Osteoblast (primary cell): ENCODE measurements at places on chromosomes 1 and 21. TPM values are rescaled to one million over a fixed set of nuclear protein-coding genes. Genes with fewer than 3 reads are reported as not detected.

GRCh38 chr1:47995306-47996050 is 1.7 kb downstream of the TRABD2B start:
- DNase-seq = peak; percentile 60

DNA sequence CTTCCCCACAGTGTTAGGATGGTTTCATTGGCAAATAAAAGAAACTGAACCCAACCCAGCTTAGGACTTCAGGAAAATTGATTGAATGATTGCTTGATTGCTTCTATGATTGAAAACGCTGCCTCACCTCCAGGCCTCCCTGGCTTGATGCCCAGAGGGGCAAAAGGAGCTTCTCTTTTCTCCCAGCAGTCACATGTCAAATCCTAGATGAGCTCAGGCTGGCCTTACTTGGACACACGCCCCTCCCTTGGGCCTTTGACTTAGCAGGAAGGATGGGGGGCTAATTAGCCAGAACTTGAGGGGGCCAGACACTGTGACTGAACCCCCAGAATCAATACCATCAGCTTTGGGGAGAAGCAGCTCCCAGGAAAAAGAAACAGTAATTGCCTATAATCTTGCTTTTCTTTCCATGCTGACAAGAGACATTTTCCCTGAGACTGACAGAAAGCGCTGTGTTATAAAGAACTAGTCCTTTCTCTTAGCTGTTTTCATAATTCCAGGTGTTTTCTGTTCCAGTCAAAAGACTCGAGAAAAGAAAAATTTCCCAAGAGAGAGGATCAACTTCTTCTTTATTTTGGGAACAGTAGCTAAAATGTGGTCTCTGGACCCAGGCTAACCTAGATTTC is 50.8 kb upstream of the ATP5PO start:
- DNase-seq = no peak

GRCh38 chr1:207981976-207982375 is 71.1 kb upstream of the CD34 start:
- DNase-seq = no peak

GRCh38 chr1:57088653-57089052 is 122.8 kb upstream of the C8B start:
- DNase-seq = no peak

- no peak for DNase-seq
Observed at GRCh38 chr21:31230937-31231336, 113.1 kb downstream of the TIAM1 start.

DNA sequence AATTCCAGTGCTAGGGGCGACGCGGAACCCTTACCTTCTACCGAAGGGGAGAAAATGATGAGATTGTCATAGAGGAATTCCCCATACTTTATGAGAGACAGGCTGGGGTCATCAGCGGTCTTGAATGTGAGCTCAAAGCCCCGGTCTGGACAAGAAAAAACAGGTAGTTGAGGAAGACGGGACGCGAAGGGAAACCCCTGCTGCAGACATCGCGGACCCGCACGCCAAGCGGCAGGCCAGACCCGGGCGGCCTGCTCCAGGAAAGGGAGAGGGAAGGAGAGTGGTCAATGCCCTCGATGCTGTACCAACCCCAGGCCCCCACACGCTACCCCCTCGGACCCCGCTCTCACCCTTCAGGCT is 342 bp downstream of the DDOST start:
- DNase-seq = no peak

GRCh38 chr1:99137554-99138206 is 126.6 kb upstream of the PLPPR4 start:
- no peak for DNase-seq

GRCh38 chr1:41902664-41903063 is 16.1 kb downstream of the HIVEP3 start:
- DNase-seq = no peak

- DNase-seq = no peak
Observed at GRCh38 chr21:35075546-35075945, 26.4 kb upstream of the RUNX1 start.

DNA sequence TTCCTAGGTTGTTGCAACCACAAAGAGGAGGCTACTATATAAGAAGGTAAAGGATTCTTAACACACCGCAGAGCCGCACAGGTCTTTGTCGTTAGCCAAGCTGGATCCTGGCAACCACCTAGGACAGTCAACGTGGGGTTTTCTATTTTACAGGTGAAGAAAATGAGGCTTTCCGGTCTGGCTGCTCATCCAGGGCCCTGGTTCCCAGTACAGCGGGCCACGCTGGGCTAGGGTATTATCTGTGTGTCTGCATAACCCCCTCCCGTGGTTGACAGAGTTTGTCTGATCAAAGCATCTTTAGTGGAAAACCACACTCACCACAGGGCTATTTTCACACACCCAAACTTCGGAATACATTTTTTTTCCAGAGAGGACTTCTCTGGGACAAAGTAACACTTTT is 39.0 kb upstream of the PDE9A start:
- DNase-seq = no peak

GRCh38 chr1:228390649-228391048 is 16.0 kb downstream of the TRIM11 start:
- peak; percentile 62 for DNase-seq

GRCh38 chr1:31397360-31398095 is 15.5 kb upstream of the SERINC2 start:
- DNase-seq = peak; percentile 69

DNA sequence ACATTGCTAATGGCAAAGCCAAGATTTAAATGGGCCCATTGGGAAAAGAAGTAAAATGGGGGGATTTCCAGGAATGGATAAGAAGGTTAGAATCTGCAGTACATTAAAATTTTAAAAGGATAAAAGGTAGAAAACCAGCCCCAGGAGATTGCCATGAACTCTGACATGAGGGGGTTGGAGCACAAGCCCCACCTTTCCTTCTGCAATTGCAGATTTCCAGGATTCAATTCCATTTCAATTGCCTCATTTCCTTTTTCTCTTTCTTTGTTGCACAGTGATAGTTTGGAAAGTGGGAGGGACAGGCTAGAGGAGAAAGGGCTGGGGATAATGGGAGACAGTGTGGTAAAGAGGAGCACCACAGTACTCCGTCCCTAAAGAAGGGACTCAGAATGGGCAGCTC is 238.5 kb upstream of the RAB4A start:
- no peak for DNase-seq

DNA sequence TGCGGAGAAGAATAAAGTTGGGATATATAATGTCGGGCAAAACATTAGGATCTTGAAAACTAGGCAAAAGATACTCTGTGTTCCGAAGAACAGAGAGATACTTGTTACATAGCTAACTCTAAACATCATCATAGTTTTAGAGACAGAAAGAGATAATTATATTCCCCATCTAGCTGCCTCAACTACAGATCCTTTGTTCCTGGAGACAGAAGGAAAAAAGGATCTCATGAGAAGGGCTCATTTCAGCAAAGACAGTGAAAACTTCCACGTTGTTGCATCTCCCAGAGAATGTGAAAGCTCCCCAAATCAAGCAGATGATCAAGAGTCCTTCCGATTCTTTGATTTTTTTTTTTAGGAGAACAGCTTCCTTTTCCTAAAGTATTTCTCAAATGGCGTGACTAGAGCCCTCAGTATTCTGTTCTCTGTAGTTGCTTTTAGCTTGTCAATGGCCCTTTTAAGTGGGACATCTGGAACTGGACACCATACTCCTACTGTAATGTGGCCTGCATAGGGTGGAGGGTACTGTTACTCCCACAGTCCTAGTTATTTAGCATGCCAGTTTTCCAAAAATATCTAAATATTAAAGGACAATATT is 1048.2 kb downstream of the TTLL7 start:
- DNase-seq = no peak

DNA sequence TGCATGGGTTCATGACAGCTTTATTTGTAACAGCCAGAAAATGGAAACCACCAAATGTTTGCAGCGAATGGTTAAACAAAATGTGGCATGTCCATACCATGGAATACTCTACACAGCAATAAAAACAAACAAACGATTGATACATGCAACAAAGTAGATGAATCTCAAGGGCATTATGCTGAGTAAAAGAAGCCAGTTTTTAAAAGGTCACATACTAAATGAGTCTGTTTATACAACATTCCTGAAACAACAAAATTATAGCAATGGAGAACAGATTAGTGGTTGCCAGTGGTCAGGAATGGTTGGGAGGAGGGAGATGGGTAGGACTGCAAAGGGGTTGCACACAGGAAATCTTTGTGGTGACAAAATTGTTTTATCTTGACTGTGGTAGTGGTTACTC is 202.4 kb upstream of the UBE2U start:
- DNase-seq = no peak

- DNase-seq = no peak
Observed at GRCh38 chr1:64194168-64195080, 9.0 kb upstream of the UBE2U start.

- no peak for DNase-seq
Observed at GRCh38 chr1:152777510-152778137, 2.7 kb downstream of the LCE1F start.

DNA sequence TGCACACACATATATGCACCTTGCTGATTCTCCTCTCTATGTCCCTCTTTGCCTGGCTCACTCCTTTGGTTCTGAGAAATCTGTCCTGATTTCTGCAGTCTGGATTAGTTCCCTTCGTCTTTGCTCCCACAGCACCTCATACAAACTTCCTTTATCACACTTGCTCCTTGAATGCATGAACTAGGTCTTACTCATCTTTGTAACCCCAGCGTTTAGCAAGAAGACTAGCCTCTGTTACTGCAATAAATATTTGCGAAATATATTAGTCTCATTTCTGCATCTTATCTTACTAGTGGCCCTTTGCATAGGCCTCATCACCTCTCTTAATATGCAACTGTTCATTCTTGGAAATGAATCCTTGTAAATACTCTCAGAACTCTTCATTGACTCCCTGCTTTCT is 11.4 kb downstream of the SMYD2 start:
- no peak for DNase-seq

GRCh38 chr1:176897350-176898236 is 266.9 kb downstream of the ASTN1 start:
- DNase-seq = peak; percentile 73

GRCh38 chr1:8017495-8018197 is 8.5 kb downstream of the ERRFI1 start:
- no peak for DNase-seq

- peak; percentile 36 for DNase-seq
Observed at GRCh38 chr1:26482921-26483320, 10.7 kb downstream of the HMGN2 start.

DNA sequence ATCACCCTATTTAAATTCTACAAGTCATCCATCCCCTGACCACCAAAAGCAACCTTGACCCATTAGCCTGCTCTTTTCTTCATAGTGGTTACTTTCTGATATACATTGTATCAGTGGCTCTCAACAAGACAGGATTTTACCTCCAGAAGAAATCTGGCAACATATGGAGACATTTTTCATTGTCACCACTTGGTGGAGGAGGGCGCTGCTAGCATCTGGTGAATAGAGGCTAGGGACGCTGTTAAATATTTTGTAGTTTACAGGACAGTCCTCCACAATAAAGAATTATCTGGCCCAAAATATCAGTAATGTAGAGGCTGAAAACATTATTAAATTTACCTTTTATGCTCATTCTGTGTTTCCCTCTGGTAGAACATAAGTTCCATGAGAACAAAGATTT is 6.1 kb downstream of the HSPA13 start:
- DNase-seq = peak; percentile 25

GRCh38 chr1:24540051-24540905 is 15.6 kb upstream of the NCMAP start:
- no peak for DNase-seq

DNA sequence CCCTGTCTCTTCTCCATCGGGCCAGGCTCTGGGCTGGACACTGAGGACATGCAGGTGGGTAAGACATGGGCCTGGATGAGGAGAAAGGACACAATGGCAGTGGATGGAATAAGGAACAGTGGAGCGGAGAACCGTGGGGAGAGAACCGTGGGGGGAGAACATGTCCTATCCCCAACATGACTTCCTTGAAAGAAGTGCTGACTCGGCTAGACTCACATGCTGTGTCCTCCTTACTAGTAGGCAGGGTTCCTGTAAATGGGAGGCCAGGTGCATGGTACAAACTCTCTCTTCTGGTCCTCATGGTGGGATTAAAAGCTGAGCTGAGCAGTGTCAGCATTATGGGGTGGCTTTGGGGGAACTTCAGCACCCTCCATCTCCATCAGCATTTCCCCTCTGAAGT is 137.4 kb upstream of the CSF3R start:
- DNase-seq = no peak

DNA sequence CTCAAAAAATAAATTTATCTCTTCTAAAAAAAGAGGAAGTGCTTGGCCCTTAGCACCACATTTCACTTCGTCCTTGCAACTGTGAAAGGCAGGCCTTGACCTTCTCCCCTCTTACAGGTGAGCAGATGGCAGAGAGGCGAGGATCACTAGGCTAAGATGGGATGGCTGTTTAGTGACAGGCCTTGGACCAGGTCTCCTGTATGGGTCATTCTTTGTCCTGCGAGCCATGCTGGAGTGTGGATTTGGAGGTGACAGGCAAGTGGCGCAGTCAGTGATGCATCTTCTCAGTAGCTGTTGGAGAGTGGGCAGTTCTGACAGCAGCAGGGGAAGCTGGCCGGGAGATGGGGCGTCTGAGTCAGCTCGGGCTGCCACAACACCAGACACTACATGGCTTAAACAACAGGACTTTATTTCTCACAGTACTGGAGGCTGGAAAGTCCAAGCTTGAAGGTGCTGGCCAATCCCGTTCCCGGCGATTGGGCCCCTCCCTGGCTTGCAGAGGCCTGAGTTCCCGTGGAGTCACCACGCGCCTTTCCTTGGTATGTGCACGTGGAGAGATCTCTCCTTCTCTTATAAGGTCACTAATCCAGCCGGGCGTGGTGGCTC is 16.5 kb downstream of the SLC27A3 start:
- peak; percentile 92 for DNase-seq

GRCh38 chr1:246218686-246219085 is 288.4 kb downstream of the SMYD3 start:
- no peak for DNase-seq

DNA sequence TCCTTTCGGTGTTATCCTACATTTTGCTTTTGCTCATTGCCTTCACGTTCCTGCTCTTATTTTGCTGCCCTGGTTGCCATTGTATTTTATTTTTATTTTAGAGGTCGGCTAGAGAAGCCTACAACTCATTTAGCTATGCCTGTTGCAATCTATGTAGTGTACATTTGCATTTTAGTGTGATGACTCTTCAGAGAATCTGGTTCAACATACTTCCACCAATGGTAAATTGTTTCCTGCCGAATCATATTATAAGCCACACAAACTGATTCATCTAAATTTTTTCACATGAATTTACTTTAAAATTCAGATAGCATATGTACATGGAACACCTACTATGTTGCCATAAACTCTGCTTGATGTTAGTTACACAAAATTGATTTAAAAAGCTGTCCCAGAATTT is 1596.9 kb downstream of the PLA2G4A start:
- DNase-seq = peak; percentile 23

CASQ2 gene
- total RNA-seq = not detected in 2 replicates

CDC42SE1 gene
- total RNA-seq = 44.8 and 49.6 TPM in 2 replicates

WLS gene
- 54.3 and 65.1 TPM in 2 replicates for total RNA-seq

ANKRD65 gene
- 1.2 and 1.8 TPM in 2 replicates for total RNA-seq

TSSK3 gene
- 1.5 and 1.8 TPM in 2 replicates for total RNA-seq

CR1L gene
- not detected in 2 replicates for total RNA-seq

EVI5 gene
- 51.3 and 51.8 TPM in 2 replicates for total RNA-seq

CD1B gene
- total RNA-seq = not detected in 2 replicates

S100A8 gene
- not detected in 2 replicates for total RNA-seq

TPTE gene
- not detected in 2 replicates for total RNA-seq
